ENCODE measurements at places on chromosomes 12 and 14.

- DNase-seq, result no peak
These were observed 11.0 kb upstream of the CACNA2D4 start for GRCh38 chr12:1929241-1929984.

DNA sequence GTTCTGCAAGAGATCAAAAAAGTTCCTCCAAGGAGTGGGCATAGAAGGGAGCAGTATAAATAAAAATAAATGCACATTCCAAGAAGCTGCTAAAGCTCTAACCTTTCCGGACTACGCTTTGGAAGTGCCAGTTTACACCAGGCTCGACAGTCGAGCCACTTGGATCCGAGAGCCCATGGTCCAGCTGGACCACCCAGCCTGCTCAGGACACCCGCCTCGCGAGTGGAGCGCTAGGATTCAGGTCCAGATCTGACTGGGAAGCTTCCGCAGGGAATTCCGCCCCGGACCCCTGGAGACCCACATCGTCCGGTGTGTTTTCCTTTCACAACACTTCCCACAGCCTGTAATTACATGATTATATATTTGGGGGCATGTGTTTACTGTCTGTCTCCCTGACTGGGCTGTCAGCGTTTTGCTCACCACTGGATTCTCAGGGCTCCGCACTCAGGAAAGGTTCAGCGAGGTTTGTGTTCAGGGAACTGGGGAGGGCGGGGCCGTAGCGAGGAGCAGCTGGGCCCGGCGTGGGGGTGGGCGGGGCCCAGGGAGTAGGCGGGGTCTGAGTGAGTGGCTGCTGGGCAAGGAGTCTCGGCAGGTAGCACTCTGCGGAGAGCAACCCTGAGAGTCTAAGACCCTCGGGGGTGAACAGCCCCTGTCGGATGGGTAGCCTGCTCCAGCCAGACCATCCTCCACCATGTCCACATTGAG, 52.3 kb upstream of the TMEM263 start:
- DNase-seq, result peak; percentile 55

DNA sequence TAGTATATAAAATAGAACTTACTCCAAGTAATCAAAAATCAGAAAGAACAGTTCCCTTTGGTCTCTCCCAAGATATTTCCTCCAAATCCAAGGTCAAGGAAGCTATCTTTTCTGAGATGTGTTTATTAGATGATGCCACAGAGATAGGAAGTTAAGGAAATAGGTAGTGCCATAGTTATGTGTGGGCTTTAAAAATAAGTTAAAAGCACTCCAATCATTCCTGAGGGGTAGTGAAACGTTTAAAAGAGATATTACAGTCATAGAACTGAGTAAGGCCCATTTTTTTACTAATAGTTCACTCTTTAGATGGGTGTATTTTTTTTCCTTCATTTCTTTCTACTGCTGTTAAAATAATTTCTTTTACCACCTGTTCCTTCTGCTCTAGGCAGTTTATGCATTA, 1630.9 kb upstream of the SEL1L start:
- no peak for DNase-seq

DNA sequence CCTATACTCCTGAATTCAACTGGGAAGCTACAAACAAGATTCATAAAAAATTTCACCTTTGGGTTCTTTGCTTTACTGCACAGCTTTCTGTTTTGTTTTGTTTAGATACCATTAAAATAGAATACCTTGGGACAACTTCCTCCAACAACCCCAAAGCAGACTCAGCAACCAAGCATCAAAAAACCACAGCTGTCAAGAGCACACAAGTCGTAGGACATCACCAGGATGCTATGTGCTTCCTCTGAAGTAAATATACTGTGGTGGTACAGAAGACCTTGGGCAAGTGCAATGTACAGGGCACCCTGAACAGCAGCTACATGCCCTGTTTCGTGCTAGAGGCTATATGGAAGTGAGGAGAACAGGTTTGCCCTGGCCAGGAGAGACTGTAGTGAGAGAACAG, 359.3 kb downstream of the BCL11B start:
- DNase-seq, result no peak

DNA sequence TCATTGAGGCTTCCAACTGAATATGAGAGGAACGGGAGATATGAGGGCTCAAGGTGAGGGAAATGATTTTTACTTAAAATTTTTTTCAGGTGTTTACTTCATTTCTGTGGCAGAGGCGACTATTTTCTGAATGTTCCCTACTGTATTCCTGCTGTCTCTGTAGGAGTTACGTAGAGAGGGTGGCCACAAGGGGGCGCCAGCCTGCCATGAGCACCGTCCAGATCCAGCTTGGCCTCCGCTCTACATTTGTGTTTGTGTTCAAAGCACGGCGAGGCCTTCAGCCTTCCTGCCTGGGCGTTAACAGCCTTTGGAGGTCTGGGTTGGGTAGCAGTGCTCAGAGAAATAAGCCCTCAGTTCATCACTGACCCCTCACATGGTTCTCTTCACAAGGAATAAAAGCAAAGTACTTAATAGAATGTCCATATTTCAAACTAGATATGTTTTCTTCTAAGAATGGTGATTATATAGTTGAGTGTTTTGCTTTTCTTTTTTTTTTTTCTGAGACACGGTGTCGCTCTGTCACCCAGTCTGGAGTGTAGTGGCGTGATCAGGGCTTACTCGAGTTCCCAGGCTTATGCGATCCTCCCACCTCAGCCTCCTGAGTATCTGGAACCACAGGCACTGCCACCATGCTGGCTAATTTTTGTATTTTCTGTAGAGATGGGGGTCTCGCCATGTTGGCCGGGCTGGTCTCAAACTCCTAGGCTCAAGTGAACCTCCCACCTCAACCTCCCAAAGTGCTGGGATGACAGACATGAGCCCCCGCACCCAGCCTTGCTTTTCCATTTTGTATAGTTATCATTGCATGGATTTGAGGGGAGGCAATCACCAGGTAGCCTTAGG, 22.3 kb downstream of the CKB start:
- peak; percentile 69 for DNase-seq

DNA sequence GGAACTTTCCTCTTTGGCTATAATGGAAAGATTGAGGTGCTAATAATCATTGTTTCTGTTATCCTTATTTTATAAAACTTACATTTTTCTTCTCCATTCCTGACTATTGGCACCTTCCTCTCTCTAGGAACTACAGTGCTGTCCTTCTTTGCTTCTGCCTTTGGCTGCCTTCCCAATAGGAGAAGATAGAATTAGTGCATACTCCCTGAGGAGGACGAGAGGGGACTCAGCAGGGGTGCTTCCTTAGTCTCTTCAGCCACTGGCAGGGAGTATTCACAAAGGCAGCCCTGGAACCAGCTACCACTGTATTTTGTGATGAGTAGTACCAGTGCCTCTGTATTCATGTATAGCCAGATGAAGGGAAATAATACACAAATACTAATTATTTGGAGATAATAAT, 208.5 kb downstream of the FOXG1 start:
- no peak for DNase-seq

- no peak for DNase-seq
These were observed 50.8 kb upstream of the BBS10 start for GRCh38 chr12:76399040-76399439.

DNA sequence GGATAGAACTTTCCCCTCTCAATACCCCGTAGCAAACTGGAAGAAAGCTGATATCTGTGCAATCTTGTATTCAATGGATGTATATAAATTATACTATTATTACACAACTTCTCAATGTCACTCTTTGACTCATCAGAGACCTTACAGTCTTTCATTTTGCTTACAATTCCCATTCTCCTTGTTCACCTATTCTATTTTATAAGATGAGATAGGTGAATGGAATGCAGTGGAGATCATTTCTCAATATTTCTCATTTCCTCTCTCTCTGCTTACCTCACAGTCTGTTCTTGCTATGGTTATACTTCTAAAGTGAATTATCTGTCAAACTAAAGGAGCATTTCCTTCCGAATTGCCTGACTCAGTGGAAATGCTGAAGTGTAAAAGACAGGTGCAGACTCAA, 14.9 kb downstream of the FOXA1 start:
- DNase-seq, result no peak

- peak; percentile 75 for DNase-seq
These were observed 17.0 kb downstream of the ANO6 start for GRCh38 chr12:45232756-45233372.

- no peak for DNase-seq
These were observed 498 bp downstream of the GPR132 start for GRCh38 chr14:105064721-105065143.

DNA sequence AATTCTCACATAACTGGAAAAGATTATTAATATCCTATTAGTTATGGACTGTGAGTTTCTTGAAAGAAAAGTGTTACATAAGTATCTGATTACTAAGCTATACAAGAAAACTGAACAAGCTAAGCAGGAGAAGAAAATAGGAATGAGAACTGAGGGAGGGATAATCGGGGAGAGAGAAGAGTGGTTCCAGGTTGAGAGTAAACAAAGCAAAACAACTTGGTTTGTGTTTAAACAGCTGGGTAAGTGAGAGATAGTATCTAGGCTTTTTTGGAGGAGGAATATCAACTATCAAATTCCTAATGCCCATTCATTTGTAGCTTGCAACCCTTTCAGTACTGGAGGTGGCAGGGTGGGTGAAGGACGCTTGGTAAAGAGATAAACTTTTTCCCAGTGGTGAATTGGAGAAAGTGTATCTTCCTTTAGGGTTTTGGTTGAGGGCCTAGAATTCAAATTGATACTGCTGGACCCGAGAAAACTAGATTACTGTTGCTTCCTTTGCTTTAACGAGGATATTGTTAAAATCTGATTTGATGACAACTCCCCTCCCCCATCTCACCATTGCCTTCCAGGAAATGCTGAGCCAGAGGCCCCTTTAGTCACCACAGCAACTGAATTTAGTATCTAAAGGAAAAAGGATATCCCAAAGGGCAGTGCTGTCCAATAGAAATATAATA, 2.0 kb upstream of the SLC2A3 start:
- no peak for DNase-seq

GRCh38 chr12:49098035-49098451, 3.4 kb upstream of the DHH start:
- DNase-seq, result peak; percentile 46

DNA sequence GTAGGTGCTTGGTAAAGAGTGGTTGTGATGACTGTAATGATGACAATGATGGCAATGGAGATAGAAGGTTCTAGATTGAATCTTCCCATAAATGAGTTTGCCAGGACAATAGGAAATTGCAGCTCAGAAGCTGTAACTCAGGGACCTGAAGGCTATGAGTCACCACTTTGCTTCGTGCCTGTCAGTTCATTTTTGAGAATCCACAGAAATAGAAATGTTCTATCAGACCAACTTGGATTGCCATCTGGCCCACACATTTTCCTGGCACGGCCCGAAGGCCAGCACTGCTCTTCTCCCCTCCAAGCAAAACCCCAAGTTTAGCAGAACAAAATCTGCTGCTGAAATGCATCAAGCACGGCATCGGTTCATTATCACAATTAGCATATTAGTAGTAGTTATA, 1127.0 kb downstream of the BCL11B start:
- no peak for DNase-seq

GRCh38 chr14:94328196-94328595, 5.1 kb upstream of the SERPINA6 start:
- DNase-seq, result no peak

DNA sequence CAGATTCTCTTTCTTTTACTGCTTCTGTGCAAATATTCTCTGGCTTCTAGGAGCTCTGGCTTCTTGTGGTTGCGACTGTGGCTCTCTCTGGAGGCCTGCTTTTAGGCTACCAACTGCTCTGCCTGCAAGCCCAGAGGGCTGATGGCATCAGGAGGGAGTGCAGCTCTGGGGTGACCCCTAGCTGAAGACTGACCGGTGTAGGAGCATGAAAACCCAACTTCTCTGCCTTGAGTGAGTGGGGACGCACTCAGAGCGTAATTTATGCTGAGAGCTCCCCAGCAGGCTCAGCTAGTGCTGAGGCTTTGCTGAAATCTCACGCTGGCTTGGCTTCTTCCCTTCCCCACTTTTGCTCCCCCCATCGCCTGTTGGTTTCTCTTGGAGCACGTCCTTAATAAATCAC, 29.9 kb upstream of the RBM19 start:
- DNase-seq, result no peak

DNA sequence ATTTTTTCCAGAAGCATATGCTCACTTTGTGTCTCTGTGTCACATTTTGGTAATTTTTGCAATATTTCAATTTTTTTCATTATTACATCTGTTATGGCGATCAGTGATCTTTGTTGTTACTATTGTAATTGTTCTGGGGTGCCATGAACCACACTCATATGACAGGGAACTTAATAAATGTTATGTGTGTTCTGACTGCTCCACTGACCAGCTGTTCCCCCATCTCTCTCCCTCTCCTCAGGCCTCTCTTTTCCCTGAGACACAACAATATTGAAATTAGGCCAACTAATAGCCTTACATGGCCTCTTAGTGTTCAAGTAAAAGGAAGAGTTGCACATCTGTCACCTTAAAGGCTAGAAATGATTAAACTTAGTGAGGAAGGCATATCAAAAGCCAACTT, 46.0 kb downstream of the SCN8A start:
- DNase-seq, result no peak

DNA sequence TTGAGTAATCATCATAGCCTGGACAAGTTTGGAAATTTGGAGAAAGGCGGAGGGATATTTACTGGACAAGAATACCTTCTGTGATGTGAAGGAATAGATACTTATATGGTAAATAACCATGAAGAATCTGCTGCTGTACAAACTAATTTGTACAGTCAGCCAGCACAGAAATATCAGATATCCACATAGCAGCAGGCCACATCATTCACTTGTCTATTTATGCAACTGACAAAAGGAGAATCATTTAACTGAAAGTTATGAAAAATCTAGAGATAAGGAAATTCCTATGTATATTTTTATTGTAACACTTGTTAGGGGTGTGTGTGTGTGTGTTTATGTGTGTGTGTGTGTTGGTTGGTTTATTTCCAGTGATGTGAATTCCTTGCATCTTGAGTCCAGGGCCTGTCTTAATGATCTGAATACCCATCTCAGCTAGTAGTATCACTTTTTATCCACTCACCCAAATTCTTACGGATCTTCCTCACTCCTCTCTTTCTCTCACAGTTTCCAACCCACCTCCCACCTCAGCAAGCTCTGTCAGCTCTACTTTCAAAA, 10.5 kb upstream of the LRIG3 start:
- no peak for DNase-seq

DNA sequence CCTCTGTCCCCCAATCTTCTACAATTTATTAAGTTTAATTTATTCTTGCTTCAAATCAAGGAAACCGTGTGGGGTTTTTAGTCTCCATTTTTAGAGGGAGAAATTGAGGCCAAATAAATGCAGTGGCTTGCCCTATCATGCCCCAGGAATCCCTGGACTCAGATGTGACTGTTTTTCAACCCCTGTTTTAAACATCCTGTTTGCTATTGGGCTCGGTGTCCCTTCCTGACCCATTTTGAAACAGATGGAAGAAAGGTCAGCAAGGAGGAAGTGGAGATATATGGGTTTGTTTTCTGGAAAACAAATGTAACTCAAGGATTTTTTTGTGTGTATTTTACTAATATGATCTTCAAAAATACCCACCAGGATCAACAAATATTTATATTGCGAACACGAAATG, 84.7 kb downstream of the DACT1 start:
- no peak for DNase-seq

Measured in NCI-H460 (cell line).